Left hindlimb (tissue), 1 donor: ENCODE measurements at places on chromosomes 3 and 15.

- DNase-seq: no peak
These were observed 36.5 kb downstream of the MGLL start for GRCh38 chr3:127785711-127786265.

DNA sequence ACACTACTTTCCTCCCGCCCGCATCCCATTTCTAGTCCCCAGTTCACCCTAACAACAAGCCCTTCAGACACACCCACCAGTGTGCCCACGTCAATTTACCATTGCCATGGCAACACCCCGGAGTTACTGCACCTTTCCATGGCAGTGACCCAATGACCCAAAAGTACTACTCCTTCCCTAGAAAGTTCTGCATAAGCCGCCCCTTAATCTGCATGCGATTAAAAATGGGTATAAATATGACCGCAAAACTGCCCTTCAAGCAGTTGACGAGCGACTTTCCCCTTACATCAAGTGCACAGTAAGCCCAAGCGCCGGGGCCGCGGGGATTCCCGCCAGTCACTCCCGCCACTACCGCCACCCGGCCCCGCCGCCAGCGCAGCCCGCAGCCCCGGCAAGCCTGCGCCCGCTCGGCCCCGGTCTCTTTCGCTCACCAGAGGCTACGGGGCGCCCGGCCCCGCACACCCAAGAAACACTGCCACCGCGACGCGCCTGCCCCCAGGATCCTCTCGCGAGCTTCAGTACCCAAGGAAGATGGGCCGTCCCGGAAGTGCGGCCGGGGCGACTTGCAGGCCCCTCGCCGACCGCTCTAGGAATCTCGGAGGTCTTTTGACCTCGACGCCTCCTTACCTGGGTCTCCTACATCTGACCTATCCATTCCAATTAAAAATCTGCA is 27.2 kb upstream of the ZNF502 start:
- DNase-seq: peak; percentile 86

DNA sequence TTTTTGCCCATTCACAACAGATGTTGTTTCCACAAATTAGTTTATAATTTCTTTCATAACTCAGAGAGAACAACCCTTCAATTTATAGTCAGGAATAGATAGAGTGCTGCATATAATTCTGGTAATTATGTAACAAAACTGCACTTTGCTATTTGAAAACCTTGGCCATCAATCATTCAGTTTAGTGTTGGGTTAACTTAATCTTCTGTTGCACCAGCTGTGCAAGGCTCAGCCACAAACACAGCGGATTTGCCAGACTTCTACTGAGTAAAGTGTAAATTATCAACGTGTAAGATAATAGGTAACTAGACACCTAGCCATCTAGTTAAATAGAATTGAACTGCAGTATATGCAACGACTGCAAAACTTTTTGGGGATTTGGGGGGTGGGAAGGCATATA is 1064.3 kb upstream of the EPHA6 start:
- DNase-seq: no peak

GRCh38 chr15:90286678-90287077 is 21.2 kb downstream of the NGRN start:
- DNase-seq: no peak

GRCh38 chr3:127853681-127854080 is 31.4 kb upstream of the MGLL start:
- DNase-seq: no peak
